CD4-positive, alpha-beta T cell treated with Interleukin-17A for 1 hour (primary cell): ENCODE measurements at places on chromosomes 3 and 15.

DNA sequence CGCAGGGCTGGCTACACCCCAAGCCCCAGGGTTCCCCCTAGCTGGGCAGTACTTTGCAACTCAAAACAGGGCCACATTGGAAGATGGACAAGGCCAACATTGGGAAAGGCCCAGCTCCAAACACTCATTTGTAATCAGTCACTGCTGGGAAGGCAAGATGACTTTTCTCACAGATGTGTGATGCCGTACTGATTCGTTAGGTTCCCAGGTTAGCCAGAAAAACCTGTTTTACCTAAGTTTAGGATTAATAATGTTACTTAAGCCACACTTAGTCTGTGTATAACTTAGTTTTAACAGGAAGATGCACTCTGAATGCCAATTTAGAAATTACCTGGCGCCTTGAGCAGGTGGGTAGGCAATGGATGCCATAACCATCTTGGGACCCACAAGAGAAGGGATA is 71.0 kb downstream of the ITGB5 start:
- DNase-seq: no peak

DNA sequence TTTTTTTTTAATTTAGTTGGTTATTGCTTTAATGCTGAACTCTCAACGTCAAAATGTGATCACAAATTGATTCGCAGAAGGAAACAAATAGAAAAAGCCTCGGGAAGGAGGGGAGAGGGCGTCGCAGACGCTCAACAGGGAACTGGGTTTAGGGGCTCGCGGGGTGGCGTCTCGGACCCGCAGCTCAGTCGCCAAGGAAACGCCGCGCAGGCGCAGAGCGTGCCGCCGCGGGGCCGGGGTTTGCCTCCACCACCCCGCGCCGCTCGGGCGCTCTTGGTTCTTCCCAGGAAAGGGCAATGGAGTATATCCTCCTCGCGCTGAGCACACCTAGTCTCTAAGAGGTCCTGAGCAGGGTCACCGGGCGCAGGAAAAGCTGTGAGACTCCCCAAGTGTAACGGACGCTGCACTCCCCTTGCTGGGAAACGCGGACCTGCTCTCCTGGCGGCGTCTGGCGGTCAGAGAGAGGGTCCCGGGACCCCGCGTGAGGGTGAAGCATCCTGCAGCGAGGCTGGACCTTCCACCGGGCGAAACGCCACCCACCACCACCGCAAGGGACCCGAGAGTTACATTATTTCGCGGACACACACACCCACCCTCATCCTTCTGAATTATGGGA is 753 bp downstream of the PLCH1 start:
- peak; percentile 34 for DNase-seq

GRCh38 chr15:75307778-75308390 is 25.2 kb downstream of the GOLGA6D start:
- DNase-seq: no peak

- no peak for DNase-seq
These were observed 83.9 kb downstream of the PPARG start for GRCh38 chr3:12372741-12373280.

DNA sequence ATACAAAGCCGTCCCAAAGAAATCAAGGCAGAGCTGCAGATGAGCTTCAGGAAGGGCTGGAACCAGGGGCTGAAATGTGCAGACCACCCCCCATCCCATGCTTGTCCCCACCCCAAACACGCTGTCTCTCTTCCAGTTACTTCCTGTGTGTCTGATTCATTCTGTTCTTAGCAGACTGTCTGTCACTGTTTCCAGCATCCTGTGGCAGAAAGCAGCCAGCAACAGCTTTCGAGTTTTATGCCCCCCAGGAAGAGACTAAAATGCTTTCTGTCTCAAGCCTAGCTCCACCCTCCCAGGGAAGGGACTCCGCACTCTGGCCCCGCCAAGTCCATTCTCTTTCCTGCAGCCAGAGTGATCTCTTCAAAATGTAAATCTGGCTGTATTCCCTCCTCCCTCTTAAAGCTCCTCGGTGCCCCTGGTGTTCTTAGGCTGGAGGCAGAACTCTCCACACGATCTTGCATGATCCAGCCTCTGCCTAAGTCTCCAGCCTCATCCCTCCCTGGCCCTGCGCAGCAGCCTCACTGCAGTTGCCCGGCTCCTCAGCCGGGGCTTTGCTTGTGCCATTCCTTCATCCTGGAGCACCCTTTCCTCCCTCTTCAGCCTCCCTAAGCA is 41.5 kb downstream of the HRH1 start:
- no peak for DNase-seq

DNA sequence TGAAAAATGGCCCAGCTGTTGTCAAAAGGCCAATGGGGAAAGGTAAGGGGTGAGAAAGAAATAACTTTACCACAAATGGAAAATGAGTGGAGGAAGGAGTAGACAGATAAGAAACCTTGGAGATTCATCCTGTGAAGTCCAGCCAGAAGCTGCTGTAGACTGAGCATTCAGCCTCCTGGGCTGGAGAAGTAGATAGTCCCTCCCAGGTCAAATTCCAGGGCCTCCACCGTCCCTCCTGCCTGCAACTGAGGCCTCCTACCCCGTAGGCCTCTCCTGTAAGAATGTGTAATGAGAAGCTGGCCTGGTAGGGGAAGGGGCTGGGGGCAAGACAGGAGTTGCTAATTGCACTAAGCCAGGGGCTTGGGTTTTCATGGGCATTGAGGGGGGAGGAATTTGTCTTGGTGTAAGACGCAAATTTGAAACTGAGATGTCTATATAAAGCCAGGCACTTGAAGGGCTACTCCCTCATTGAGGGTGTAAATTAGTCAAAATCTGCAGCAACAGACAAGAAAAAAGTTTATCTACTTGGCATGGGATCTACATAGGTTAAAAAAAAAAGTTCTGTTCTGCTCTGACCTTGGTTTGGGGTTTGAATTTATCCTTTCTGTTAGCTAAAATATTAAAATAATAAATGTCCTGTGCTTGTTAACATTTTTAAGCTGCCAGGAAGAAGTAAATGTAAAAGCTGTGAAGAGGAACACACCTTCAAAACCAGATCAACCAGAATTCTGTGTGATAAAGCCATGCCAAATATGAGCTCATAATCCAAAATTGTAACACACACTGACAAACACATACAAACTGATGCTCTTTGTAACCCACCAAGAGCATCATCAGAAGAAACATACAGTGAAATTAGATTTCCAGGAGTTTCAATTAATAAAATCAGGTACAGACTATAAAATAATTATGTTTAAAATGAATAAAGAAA is 1.7 kb upstream of the RBP2 start:
- no peak for DNase-seq

GRCh38 chr3:126146034-126146433 is 34.4 kb downstream of the ALDH1L1 start:
- DNase-seq: no peak

DNA sequence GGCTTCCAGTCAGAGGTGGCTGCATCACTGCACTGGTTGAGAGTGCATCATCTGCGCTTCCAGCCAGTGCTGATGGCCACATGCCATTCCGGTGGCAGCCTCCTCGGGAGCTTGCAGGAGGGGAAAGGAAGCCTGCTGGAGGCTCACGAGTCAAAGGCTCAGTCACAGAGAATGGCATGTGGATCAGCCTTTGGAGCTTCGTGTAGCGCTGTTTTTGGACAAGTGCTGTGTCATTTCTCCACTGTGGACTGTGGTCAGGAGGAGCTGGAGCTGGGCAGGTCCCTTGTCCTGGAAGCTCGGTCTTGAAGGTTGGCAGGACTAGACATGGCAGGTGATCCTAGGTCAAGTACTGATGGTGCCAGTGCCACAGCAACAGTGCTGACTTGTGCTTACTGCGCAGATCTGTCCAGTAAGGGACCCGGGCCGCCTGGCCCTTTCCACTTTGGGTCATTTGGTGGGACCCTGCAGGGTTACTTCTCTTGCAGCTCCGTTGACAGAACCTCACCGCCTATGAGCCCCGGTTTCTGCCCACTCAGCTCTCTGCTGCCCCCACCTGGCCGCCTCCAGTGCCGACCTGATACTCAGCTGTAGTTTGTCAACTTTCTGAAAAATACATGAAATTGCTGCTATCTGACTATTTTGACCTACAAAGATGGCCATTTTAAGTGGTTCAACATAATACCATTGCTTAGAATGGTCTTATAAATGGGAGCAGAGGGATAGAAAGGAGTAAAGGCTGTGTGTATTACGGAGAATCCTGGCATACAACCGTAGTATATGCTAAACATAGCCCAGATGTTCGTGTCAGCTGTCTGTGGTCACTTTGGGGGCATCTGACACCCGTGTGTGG is 27.6 kb upstream of the TRPM1 start:
- peak; percentile 67 for DNase-seq

DNA sequence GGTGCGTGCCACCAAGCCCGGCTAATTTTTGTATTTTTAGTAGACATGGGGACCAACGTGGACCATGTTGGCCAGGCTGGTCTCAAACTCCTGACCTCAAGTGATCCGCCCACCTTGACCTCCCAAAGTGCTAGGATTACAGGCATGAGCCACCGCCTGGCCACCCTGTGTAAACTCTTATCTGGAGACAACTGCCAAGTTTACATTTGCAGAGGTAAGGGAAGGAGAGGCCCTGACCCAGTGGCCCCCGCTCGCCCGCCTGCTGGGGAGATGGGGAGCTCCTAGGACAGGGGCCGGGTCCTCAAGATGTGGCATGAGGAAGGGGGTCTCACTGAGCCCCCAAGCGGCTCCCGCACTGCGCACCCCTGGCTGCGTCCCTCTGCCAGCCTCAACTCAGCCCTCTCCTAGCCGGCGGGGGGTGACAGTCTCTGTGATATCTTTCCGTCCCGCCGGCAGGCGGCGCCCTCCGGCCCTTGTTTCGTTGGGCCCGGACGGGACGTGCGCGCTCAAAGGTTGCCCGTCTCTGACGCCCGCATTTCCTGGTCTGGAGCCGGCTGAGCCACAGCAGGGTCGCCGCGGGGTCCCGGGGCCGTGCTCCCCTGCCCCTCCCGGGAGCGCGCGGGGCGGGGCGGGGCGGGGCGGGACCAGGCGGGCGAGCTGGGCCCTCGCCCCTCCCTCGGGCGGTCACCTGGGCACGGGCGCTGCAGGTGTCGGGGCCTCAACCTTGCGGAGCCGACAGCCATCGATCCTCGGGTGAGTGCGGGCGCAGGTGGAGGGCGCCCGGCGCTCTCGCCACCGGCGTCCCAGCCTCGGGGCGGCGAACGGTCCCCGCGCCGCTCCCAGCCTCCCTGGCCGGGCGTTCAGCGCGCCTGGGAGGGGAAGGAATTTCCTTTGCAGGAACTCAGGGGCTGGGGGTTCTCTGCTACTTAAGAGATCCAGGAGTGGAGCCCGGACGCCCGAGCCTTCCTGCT is at the start of gene GPR160:
TSS of gene GPR160 (plus strand) at position 533 of the 971 bp plus-strand sequence. CDS start 45,978 bp downstream, outside the sequence.
- peak; percentile 82 for DNase-seq

DNA sequence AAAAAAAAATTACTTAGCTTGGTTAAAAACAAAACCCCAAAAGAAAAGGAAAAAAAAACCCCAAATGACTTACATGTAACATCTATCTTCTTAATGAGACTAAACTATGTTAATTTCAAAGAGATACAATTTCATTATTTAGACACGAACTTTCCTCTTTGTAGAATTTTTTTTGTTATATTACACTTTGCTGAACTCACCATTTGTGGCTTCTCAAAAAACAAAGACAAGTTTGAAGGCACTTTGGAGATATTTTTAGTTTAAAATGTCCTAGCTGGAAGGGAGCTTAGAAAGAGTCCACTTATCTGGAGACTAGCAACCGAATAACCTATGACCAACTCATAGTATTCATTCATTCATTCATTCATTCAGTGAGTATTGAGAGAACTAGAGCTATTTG is 301.7 kb upstream of the ROPN1 start:
- DNase-seq: no peak

DNA sequence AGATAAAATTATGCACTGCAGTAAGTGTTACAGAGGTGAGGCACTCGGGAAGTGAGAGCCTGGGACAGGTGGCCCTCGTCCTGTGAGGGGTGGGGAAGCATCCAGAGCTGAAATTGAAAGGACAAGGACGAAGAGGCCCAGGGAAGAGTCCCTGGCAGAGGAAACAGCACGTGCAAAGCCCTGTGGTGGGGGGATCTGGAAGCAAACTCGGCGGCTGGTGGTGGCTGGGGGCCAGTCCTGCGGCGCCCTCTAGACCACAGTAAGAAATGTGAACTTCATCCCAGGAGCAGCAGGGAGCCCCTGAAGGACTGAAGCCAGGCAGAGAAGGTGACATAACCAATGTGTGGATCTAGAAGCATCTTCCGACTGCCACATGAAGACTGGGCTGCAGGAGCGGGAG is 42.8 kb downstream of the GRIP2 start:
- DNase-seq: no peak

GRCh38 chr15:33150431-33150941 is 44.0 kb downstream of the FMN1 start:
- DNase-seq: no peak

DNA sequence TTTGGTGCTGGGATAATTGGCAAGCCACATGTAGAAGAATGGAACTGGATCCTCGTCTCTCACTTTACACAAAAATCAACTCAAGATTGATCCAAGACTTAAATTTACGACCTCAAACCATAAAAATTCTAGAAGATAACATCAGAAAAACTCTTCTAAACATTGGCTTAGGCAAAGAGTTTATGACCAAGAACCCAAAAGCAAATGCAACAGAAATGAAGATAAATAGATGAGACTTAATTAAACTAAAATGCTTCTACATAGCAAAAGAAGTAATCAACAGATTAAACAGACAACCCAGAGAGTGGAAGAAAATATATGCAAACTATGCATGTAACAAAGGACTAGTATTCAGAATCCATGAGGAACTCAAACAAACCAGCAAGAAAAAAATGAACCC is 80.1 kb downstream of the CLDN1 start:
- no peak for DNase-seq

DNA sequence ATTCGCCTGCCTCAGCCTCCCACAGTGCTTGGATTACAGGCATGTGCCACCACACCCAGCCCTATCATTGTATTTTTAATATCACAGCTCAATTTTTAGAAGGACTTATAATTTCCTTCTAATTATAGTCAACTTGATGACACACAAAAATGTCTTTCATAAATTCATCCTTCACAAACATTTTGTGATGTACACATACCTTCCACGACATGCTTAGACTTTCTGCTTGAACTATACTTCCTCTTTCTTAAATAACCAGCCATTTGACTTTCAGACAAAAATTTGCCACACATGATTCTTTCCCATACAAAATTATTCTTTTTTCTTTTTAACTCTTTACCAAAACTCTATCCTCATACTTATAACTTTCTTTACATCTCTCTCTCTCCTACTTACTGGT is 48.4 kb upstream of the CCK start:
- no peak for DNase-seq

DNA sequence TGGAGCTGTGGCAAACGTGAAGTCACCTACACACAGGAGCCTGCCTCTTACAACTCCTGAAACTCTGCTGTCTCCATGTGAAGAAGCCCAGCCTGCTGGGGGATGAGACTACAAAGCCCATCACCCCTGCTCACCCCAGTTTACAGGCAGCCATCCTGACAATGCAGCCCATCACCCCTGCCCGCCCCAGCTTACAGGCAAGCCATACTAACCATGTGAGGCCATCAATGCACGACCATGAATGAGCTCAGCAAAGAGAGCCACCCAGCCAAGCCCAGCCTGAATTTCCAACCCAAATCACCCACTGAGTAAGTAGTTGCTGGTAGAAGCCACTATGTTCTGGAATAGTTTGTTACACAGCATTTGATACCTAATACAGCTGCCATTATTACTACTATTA is 185.4 kb upstream of the NSMCE3 start:
- DNase-seq: no peak

GRCh38 chr3:155880286-155880685 is 9.8 kb downstream of the GMPS start:
- no peak for DNase-seq
